ENCODE measurements at places on chromosomes 4 and X.
A peak's percentile ranks its signal among the peaks of the same experiment; 100 is the strongest.

GRCh38 chr4:168605411-168605810 lies 108.6 kb downstream of the PALLD start:
- DNase-seq = peak; percentile 11

DNA sequence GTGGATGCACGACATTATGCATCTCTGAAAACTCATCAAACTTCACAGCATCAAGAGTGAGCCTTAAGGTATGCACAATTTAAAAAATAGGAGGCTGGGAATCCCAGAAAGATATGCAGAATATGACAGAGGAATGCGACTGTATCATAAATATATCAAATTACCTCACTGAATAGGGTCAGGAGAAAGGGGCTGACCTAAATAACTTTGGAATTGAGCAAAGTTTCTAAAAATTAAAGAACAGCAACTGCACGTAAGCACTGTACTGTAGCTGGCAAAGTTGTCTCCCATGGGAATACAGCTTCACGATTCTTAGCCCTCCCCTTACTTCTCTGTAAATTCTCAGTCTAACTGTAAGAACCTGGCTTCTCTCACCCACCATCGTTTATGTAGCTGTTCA lies 397.4 kb upstream of the ZFP42 start:
- no peak for DNase-seq

- DNase-seq = no peak
Observed at GRCh38 chr4:14049946-14050345, 422.4 kb upstream of the BOD1L1 start.

GRCh38 chr4:6747294-6748051 lies 31.5 kb downstream of the BLOC1S4 start:
- peak; percentile 81 for DNase-seq

- DNase-seq = peak; percentile 22
Observed at GRCh38 chr4:152534541-152535359, 1.1 kb downstream of the FBXW7 start.

GRCh38 chr4:5036239-5036638 lies 15.0 kb upstream of the STK32B start:
- DNase-seq = peak; percentile 26
